T-helper 22 cell (primary cell): ENCODE measurements at places on chromosomes 13 and 19.
A peak's percentile ranks its signal among the peaks of the same experiment; 100 is the strongest.

- no peak for DNase-seq
Observed at GRCh38 chr13:49497272-49497671, 1.5 kb downstream of the PHF11 start.

GRCh38 chr13:59951011-59951410 is 212.7 kb downstream of the DIAPH3 start:
- no peak for DNase-seq

DNA sequence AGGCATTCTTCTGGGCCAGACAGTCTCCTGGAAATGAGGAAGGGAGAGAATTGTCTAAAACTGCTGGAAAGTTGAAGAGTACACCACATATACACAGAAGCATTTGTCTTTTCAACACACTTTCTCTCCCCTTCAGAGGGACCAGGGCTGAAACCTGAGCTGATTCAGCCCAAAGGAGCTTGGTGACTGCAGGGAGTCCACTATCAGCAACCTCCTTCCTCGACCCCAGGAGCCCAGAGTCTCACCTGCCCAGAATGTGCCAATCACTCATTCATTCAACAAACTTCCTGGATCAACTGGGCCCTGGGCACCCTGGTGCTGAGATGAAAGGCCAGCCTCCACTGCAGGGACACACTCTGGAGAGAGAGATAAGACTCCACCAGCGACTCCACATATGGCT is 128.9 kb upstream of the VSTM2B start:
- DNase-seq = no peak

DNA sequence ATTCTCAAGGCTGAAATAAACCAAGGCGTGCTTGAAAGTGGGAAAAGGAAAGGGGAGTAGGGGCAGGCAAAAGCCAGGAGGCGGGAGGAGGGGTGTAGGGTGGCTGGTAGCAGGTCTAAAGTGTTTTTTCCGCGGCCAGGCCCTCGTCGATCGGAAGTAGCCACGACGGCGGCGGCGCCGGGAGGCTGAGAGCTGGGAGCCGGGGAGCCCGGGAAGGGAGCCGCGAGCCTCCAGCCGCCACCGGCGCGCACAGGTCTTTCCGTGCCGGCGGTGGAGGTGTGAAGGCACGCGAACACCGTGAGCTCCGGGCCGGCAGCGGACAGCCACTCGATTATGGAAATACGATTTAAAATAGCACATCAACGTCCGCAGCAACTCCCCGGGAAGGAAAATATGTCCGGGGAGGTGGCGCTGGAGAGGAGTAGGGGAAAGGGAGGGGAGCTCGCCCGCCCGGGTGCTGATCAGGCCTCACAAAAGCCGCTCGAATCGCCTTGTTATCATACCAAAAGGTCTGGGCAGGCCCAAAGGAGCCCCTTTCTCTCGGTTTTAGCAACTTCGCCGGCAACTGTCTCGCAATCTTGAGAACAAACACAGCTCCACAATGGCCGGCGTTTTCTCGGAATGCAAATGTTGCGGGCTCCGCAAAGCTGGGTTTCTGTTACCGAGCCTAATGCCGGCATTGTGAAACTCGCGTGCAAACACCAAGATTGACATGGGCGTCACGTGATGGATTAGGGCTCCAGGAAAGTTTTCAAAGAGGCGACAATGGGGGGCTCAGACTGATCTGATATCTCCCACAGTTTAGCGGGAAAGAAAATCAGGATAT is 2.9 kb upstream of the PCDH8 start:
- DNase-seq = no peak

DNA sequence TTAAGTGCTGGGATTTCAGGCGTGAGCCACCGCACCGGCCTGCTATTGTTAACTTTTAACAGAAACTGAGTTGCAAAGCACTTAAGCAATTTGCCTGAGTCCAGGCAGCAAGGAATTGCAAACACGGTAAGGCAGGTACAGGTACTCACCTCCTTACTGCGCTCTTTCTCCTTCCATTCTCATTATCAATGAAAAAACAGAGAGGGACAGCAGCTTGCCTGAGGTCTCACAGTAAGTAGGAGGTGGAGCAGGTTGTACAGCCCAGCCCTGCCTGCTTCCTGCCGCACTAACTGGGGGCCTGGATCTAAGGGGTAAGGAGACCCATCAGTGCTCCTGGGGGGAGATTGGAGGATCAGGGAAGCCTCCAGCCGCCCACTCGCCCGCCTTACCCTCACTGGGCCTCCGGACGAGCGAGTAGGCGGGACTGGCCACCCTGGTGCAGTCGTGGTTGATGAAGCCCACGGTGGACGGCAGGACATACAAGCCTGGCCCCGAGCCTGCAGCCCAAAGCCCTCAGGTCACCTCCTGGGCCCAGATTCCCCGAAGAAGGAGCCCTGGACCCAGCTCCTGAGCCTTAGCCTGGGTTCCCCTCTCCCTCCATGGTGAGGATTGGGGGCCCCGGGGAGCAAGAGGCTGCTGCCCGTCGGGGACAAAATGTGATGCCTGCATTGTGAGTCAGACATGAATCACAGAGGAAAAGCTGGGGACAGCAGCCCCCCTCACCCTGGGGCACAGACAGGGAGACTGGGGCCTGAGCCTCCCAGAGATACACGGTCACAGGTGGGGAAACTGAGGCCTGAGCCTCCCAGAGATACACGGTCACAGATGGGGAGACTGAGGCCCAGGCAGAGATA is 11.4 kb upstream of the SHC2 start:
- DNase-seq = no peak

DNA sequence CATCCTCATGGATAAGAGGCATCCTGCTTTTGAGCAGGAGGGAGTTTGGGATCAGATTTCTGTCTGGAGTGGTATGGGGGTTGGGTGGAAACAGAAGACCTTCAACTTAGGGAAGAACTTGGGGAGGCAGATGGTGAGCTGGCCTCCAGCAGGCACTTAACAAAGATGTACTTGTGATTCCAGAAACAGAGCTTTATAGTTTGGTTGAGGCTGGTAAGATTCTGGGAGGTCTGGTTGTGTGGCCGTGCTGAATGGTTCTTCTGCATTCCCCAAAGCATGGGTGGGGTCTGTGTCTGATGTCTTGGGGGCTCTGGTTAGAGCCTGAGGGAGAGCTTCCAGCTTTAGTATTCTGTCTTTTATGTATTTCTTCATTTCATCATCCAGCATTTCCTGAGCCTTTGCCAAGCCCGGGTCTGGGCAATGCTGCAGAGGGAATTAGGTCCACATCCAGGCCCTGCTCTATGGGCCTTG is 4.8 kb downstream of the MEGF8 start:
- DNase-seq = no peak

DNA sequence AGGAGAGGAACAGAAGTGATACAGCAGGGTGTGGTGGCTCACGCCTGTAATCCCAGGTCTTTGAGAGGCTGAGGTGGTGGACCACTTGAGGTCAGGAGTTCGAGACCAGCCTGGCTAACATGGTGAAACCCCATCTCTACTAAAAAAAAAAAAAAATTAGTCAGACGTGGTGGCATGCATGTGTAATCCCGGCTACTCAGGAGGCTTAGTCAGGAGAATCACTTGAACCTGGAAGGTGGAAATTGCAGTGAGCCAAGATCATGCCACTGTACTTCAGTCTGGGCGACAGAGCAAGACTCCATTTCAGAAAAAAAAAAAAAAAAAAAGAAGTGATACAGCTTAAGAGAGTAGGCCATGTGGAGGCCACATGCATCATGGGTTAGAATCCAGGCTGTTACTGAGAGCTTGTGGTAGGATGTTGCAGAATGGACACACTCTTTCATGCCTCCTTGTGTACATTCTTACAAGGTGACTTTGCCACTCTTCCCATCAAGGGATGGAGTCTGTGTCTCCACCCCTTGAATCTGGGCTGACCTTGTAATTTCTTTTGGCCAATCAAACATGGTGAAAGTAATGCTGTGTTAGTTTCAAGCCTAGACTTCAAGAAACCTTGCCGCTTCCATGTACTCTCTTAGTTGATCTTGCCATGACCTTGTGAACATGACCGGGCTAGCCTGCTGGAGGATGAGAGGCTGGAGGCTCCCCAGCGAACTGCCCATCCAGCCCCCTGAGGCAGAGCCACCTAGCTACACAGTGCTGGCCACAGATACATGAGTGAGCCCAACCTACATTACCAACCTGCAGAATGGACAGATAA is 12.3 kb downstream of the FAM187B start:
- no peak for DNase-seq

GRCh38 chr13:99659226-99659625 is 158.0 kb downstream of the TM9SF2 start:
- DNase-seq = no peak

- DNase-seq = no peak
Observed at GRCh38 chr13:107563099-107563925, 652.0 kb downstream of the LIG4 start.

DNA sequence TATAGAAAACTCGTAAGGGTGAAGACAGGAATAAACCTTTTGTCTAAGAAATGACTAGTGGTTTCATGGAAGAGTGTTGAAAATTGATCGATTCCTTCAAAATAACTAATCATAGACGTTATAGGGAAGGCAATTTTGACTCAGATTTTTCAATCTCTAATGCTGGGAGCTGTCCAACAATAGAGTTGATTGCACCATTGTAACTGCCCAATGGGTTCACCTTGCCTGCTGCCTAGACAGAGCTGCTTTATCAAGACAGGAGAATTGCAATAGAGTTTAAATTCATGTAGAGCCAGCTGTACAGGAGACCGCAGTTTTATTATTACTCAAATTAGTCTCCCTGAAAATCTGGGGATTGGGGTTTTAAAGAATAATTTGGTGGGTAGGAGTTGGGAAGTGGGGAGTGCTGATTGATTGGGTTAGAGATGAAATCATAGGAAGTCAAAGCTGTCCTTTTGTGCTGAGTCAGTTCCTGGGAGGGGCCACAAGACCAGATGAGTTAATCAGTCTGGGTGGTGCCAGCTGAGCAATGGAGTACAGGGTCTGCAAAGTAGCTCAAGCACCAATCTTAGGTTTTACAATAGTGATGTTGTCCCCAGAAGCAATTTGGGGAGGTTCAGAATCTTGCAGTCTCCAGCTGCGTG is 16.8 kb upstream of the ADGRE2 start:
- DNase-seq = no peak

- DNase-seq = peak; percentile 5
Observed at GRCh38 chr19:4722671-4723594, 709 bp downstream of the DPP9 start.

GRCh38 chr13:36680913-36681312 is 7.1 kb downstream of the SERTM1 start:
- DNase-seq = no peak

GRCh38 chr13:113929628-113930615 is 44.0 kb downstream of the C13orf46 start:
- no peak for DNase-seq

DNA sequence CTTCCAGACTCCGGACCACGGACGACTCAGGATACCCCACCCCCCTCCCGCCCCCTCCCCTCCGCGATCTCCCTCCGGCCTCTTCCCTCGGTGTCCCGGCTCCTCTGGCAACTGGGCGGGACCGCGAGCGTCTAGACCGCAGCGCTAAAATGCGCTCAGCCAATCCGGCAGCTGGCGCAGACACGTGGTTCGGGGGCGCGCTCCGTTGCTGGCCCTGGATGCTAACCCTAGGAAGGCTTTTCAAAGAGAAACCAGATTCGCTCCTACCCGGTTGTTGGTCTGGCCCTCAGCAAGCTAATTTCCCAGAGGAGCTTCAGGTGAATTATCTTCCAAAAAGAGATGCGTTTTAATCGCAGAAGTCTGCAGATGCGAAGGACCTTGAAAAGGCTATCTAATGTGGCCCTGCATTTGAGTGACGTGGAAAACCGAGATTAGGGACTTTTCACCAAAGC is at the start of gene DZIP1:
Gene DZIP1 (minus strand): TSS at position 106 of the 452 bp plus-strand sequence. CDS start 2,677 bp downstream, outside the sequence.
- DNase-seq = no peak

DNA sequence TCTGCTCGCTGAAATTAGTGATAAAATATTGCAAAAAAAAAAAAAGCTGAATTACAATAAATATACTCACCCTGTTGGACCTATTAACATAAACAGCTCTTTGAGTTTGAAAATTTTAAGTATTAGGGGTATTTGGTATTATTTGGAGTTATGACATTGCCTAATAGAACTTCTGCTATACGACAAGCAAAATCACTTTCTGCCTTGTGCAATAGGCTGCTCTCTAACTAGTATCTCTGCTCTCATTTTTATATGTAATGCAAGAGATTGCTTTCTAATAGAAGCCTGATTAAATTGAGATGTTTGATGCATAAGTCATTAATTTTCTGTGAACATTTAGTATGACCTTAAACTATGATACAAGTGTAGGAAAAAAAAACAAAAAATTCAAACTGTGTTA is 5.3 kb downstream of the RGS9BP start:
- DNase-seq = no peak

DNA sequence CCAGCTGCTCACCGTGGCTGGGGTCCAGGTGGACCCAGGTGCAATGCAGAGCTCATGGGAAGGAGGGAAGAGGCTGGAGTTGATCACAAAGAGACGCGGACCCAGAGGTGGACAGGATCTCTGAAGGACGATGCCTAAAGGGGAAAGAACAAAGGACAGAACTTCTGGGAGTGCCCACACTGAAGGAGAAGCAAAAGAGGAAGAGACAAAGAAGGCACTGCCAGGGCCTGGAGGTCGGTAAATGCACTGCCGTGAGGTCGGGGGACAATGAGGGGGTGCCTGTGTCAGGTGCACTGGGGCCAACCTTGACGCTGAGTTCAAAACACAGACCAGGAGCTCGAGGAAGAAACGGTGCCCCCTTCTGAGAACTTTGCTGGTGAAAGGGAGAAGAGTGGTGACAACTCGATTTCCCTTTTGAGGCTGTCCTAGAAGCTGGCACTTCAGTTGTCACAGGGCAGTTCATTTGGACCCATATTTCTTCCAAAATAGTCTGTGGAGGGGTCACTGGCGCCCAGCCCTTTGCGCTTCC is 55.6 kb downstream of the GJA3 start:
- DNase-seq = no peak

- DNase-seq = no peak
Observed at GRCh38 chr13:37068962-37069361, 9.5 kb upstream of the SUPT20H start.

DNA sequence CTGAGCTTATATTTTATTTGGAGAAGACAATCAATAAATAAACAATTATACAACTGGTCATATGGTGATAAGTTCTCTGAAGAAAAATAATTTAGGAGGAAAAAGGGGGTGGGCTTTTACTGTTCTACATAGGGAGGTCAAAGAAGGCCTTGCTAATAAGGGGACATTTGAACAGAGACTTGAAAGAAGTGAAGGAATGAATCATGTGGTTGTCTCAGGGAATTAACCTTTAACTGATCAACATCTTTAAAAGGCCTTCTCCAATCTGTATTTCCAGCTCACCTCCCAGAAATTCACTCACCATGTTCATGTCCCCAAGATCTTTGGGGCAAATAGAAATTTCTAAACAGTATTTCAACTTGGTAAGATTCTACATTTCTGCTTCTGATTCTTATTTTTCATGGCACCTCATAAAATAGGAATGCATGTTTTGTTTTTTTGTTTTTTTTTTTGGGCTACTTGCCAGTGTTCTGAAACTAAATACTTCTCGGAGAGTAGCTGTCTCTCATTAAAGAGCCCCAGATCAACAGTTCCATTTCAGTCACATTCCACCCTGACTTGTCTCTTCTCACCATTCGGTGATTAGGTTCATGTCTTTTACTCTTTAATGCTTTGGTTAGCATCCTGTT is 19.2 kb upstream of the LPAR6 start:
- no peak for DNase-seq

- no peak for DNase-seq
Observed at GRCh38 chr13:74388626-74389025, 254.4 kb upstream of the KLF12 start.
